ENCODE measurements at places on chromosomes 7 and 10.

GRCh38 chr7:28121496-28121895, 59.1 kb downstream of the JAZF1 start:
- DNase-seq: no peak

- no peak for DNase-seq
Observed at GRCh38 chr7:112594397-112594796, 113.6 kb downstream of the LSMEM1 start.

DNA sequence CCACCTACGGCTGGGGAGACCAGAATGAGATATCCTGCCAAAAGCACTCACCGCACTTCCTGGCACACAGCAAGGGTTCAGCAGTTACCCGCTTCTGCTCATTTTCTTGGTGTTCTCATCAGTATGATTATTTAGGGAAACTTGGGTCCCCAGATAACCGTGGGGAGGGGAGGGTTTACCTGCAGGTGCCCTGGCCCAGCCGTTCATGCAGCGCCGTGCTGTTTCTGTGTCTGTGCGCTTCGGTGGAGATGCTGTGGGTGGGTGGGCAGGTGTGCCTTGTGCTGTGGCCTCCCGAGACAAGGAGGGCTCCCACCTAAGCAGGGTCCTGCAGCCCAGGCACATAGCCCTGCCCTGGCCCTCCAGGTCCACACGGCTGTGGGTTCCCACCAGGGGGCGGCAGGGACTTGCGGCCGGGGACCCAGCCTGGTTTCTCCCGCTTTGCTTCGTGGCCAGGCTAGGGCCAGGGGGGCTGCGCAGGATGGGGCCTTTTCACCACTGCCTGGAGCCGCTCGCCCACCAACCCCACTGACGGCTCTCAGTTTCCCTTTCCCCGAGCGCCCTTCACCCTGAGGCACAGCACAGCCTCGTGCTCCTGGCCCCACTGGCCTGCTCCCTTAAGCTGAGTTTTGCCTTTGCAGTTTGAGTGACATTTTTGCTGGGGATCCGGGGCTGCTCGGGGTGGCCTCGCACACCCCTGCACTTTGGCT, 78.5 kb downstream of the LHPP start:
- DNase-seq: peak; percentile 96

DNA sequence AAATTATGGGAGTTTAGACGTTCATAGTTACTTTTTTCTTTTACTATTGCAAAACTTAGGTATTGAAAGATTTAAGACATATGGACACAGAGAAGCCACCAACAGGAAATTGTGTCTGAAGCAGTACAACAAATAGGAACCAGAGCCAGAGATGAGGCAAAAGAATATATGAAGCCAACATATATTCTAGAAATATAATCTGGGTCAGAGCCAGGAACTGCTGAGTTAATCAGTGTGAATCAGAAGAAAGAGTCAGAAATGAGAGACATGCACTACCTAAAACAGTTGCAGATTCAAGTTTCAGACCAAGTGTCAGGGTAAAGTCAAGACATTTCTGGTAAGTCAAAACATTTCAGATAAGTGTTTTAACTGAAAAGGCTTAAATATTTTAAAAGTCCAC, 67.7 kb downstream of the DGKB start:
- no peak for DNase-seq

GRCh38 chr10:53606981-53607380, 834.4 kb upstream of the MBL2 start:
- DNase-seq: no peak

DNA sequence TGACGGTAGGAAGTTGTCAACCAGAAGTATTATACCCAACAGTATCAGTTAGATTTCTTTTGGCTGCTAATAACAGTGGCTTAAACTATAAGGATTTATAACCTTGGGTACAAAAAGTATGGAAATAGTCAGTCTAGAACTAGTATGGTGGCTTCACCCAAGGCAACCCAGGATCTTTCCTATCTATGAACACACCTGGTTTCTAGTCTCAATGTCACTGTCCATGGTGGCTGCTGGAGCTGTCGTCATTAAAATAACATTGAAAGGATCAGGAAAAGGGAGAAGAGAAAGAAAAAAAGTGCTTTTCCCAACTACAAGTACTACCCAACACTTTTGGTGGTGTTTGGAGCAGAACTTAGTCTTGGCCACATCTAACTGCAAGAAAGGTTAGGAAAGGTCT, 27.7 kb downstream of the PHTF2 start:
- no peak for DNase-seq

DNA sequence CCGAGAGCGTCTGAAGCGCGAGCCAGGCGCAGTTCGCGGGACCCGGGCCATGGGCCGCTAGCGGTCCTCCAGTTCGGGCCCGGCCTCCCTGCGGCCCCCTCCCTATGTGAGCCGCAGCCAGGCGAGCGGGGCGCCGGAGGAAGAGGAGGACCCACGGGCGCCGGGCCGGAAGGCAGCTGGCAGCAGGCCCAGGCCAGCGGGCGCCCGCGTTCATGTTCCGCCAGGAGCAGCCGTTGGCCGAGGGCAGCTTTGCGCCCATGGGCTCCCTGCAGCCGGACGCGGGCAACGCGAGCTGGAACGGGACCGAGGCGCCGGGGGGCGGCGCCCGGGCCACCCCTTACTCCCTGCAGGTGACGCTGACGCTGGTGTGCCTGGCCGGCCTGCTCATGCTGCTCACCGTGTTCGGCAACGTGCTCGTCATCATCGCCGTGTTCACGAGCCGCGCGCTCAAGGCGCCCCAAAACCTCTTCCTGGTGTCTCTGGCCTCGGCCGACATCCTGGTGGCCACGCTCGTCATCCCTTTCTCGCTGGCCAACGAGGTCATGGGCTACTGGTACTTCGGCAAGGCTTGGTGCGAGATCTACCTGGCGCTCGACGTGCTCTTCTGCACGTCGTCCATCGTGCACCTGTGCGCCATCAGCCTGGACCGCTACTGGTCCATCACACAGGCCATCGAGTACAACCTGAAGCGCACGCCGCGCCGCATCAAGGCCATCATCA, 1.1 kb downstream of the ADRA2A start:
- peak; percentile 78 for DNase-seq

DNA sequence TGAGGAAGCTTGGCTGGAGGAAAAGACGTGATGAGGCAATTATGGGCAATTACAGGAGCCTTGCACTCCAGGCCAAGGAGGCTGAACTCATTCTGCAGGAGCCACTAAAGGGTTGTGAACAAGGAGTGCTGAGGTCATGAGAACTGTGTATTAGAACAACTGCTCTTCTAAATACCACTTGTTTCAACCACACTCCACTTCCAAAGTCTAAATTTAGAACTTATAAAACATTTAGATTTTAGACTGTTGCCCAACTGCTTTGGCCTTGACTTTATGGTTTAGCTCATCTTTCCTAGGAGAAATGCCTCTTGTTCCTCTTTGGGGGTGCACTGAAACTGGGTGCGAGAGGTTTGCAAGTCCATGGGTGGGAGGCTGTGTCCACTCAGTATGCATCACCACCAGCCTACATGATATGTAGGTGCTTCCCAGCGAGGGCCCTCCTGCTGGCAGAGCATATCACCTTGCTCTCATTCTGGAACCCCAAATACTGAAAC, 199.7 kb upstream of the AOAH start:
- DNase-seq: no peak

DNA sequence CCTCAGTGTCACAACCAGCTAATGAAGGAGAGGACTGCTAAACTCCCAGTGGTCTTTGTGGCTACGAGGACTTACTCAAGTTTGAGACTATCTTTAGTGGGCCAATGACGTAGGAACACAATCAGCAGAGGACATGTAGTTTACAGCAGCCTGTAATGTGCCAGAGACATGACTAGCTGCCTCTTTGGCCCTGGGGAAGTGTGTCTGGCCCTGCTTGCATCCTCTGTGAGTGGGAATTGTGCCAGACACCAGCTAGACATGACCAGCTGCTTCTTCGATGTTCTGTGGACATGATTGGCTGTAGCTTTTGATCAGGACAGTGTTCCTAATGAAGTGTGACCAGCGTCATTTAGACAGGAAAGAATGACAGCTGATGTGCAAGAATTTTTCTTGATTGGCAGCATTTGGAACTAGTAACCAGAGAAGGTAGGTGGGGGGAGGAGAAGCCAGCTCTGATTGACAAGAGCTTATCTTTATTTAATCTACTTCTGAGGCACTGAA, 141.7 kb downstream of the AUTS2 start:
- DNase-seq: no peak

DNA sequence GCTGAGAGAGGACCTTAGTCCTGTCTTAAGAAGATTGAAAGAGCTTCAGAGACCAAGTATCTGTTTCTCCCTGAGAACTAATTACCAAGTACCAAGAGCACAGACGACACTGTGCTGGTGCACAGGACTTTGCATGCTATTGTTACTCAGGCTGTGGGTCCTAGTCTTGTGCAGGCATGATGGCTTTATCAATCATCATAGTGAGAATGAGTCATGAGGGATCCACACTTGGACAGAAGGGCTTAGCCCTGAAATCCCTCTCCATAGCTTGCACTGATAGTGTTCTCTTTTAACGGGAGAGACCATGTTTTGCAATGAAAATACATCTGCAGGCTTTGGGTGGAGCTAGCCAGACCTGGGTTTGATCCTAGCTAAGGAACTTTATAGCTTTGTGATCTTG, 93.3 kb downstream of the SORCS3 start:
- DNase-seq: no peak

DNA sequence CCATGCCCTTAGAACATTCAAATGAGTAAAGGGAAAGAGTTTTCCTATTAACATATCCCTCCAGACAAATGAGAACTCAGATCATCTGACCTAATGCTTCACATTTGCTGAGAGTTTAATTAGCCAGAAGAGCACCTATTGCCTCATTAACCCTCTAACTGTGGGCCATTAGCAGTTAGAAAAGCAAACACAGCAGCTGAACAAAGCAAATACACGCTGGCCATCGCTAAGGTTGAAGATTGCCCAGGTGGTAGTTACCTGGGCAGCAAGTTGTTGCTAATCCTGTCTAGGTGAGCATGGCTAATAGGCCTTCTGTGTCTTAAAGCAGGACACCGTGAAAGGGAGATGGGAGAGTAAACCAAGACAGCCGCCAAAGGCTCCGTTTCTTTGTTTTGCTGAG, 49.9 kb upstream of the UCN3 start:
- no peak for DNase-seq

- DNase-seq: no peak
Observed at GRCh38 chr7:151179287-151179860, 7.7 kb downstream of the ASB10 start.

- DNase-seq: no peak
Observed at GRCh38 chr7:22202141-22202540, 154.8 kb downstream of the RAPGEF5 start.

DNA sequence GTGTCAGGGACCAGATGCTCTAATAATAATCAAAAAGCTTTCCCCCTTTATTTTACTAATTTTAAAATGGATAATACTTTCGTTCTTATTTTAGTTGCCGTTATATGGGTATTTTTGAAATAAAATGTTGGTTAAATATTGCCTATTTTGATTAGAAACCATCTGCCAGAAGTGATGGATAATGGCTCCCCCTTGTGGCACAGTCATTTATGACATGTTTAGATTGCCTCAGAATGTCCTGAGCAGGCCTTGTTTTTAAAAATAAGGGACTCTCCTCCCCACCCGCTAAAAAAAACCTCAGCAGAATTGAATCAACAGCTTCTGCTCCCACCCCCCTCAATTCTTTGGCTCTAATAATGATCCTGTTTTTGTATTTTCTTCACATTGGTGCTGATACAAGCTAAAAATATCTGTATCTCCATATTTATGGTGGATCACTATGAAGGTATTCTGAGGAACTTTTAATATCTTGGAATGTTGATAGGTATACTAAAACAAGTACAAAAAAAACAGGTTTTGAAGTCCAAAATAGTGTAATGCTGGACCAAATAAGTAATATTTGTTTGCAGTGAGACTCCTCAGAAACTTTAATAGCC, 38.8 kb downstream of the TMEM60 start:
- DNase-seq: peak; percentile 39

DNA sequence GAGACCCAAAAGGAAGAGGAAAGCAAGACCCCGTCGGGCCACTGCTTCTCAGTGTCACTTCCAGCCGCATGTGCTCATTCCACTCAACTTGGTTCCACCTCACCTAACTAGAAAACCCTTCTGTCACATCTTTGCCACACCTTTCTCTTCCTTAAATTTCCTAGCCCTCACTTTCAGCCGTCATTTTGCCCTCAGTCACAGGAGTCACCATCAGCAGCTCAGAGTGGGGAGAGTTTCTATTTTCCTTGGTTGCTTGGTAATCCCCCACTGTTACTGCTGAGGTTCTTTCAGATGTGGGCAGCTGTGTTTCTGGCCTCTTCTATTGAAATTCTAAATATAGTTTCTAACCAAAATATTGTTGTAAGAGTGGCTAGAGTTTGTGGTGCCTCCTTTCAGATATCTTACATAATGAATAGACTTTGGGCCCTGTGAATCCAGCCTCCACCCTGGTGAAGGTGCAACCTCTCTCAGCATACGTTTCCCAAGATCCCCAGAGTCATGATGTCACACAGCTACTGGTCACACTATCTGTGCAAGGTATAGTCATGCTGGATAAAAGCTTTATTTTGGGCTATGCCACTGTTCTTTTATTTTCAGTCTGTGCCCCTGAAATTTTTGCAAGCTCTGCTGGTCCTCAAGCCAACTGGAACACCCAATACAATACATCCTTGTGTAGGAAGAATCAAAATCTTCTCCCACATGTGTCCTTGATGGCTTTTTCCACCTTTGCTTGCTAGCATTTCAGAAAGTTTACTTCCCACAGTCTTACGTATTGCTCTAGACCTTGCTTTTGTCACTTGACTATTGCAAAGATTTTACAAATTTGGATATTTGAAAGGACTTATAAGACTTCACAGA, 9.2 kb downstream of the AGBL3 start:
- no peak for DNase-seq

GRCh38 chr7:148091882-148092281, 498.7 kb upstream of the C7orf33 start:
- DNase-seq: no peak

DNA sequence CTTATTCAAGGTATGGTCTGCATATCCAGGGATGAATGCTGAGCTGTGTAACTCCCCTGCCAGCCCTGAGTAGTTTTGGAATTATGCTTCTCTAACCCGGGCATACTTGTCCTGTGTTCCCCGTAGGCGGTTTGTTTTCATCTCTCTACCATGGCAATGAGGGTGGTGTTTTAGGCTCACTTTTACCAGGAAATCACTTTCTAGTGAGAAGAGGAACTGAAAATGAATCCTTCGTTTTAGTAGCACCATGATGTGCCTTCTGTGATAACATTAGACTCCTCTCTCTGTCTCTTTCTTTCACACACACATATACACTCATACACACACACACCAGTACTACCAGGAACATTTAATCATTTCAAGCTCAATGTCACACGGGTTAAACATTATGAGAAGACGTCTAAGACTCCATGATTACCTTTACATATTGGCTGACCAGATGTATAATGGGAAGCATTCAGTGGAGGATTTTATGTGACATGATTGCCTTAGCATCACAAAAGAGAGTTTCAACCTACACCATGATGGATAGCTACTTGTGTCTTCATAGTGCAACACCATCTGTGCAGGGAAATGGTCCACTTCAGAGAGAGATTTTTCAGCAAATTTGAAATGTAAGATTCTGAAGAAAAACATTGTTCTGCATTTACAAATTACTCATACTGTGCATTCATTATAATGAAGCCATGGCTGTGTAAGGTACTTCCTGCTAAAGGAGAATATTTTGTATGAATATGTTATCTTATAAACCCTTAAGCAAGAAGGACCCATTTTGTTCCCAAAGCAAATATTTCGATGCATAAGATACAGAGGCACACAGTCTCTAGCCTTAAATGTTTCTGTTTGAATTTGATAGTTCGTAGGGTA, 31.0 kb upstream of the PFKP start:
- DNase-seq: no peak
